ENCODE measurements at places on chromosomes 16 and 17. TPM values are rescaled to one million over a fixed set of nuclear protein-coding genes. Genes with fewer than 3 reads are reported as not detected.

Gene ASPHD1
- 1.5 TPM for total RNA-seq

GRCh38 chr17:57464191-57464864, 208.0 kb downstream of the MSI2 start:
- H3K27me3 ChIP-seq, result no peaks in the 10 kb centered on the region

DNA sequence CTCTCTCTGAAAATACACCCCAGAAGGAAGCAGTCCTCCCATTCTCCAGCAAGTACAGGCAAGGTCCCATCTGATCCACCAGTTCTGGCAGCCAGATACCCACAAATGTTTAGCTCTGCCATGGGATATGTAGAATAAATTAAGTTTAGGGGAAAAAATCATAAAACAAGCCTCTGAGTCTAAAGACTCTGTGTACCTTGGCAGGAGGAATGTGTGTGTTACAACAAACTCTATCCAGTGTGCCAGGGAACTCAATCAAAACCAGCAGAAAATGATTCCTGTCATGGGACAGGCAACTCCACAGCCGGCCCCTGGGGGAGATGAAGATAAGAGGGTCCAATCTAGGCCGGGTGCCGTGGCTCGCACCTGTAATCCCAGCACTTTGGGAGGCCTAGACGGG, 73.4 kb downstream of the MRM3 start:
- H3K36me3 ChIP-seq, result no peaks in the 10 kb centered on the region
- DNase-seq, result no peak
- no peak overlapping the region for H3K4me3 ChIP-seq
- H3K4me1 ChIP-seq, result peaks cover 30% of the 10 kb centered on the region
- no peak overlapping the region for H3K27ac ChIP-seq

GRCh38 chr17:7549401-7550055, 670 bp downstream of the TNFSF12 start:
- no peaks in the 10 kb centered on the region for H3K36me3 ChIP-seq
- H3K4me1 ChIP-seq, result no peaks in the 10 kb centered on the region
- H3K27ac ChIP-seq, result peak overlapping the region; percentile 95
- no peak for DNase-seq

Data from right atrium auricular region (tissue), 2 donors.